Bronchial epithelial cell (primary cell): ENCODE measurements at places on chromosomes 5 and 9.

- DNase-seq, result peak; percentile 97
These were observed 71.9 kb upstream of the RANBP3L start for GRCh38 chr5:36373527-36374086.

- DNase-seq, result no peak
These were observed 153.5 kb downstream of the TTLL11 start for GRCh38 chr9:121939643-121940042.

DNA sequence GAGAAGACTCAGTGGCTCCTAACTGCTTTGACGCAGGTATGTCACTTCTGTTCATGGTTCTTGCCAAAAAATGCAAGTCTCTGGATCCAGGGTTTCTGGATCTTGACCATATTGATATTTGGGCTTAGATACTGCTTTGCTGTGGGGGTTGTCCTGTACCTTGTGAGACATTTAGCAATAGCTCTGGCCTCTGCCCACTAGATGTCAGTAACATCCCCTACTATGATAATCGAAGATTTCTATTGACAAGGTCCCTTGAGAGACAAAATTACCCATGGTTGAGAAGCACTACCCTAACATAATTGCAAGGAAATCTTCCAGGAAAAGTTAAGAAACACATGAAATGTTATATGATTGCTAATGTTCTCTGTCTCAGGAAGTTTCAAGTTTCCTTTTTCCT is 285.4 kb downstream of the TMEM232 start:
- peak; percentile 25 for DNase-seq

GRCh38 chr5:95761771-95762651 is 30.9 kb downstream of the RHOBTB3 start:
- peak; percentile 7 for DNase-seq

- DNase-seq, result no peak
These were observed 41.6 kb upstream of the SHOC1 start for GRCh38 chr9:111836311-111836710.
